T-helper 9 cell (primary cell): ENCODE measurements at places on chromosomes 3 and 15.

DNA sequence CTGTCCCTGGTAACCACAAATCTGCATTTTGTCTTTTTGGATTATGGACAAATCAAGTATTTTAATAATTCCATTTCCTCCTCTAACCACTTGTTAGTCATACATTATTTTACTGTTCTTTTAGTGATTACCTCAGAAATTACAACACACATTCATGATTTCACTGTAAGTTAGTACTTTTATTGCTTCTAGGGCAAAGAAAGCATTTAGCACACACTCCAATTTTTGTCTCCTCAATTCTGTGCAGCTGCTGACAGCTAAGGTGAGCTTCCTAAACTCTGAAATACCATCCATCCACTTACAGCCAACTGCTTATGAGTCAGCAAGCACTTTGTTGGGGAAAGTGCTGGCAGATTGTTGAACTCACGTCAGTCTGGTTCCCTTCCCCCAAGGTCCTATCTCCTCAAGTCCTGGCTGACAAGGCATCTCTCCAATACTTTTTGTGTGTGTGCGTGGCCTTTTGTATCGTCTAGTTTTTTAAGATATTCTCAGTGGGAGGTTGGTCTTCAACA lies 49.4 kb upstream of the TNFAIP8L3 start:
- DNase-seq = no peak

GRCh38 chr3:72100601-72101187 lies 315.7 kb upstream of the PROK2 start:
- peak; percentile 71 for DNase-seq

DNA sequence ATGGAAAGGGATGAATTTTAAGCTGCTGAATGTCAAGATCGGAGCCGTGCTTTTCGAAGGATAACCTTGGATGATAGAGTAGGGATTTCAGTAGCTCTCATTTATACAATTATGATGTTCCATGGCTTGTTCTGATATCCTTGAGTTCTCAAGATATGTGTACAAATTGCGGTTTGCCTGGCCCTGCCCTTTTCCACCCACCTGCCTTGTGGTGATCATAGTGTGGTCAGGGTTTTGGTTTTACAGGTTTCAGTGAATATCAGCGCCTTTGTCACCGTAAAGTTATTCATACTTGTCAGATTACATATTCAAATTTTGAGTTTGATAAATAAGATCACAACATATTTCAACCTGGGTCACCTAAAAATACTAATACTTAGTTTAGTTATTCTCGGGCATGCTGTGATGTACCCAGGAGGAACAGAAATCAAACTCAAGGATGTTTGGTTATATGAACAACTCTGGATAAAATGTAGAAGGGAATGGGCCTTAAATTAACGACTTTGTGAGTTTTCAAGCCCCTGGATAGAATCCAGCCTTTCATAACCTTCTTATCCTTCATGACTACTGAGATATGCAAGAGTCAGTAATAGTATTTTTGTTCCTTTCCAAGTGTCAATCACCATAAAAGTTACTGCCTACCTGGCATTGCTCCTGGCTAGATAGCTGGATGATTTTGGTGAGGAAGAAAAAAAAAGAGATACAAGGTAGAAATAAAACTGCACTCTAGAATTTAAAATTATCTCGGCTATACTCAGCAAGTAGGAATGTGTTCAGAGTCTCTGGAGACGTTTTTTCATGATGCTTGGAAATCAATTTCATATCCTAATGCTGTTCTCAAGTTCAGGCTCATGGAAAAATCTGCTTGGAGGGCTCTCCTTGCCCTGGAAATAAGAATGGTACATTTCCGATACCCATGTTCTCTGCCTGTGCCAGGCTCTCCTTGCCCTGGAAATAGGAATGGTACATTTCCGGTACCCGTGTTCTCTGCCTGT lies 209.2 kb upstream of the TPRG1 start:
- DNase-seq = no peak

- no peak for DNase-seq
Measured at GRCh38 chr3:194032828-194033435, 103.0 kb upstream of the HES1 start.

DNA sequence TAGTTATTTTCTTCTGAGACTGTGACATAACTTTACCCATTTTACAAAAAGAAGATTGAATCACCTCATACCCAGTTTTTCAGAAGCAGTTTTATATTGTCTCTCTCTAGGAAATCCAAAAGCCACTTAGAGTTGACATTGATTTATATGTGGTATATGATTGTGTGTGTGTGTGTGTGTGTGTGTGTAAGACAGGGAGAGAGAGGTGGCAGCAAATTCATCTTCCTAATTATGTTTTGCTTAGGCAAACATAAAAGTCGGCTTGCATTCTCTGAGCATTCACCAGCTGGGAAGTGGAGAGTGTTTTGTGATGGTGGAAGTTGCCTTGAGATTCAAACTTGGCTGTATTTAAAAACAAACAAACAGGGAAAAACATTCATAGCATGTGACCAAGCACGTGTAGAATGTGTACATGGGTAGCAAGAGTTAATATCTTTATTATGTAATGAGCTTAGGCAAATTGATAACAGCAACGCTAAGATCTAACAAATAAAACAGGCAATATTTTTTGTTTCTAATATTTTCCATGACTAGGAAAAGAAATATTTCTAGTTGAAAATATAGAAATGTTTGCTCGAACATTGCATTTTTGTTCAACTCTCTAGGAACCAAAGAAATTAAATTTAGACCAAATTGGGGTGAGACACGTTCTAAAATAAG lies 64.4 kb upstream of the IGF1R start:
- DNase-seq = no peak

- no peak for DNase-seq
Measured at GRCh38 chr3:149572796-149573414, 84.9 kb downstream of the WWTR1 start.

DNA sequence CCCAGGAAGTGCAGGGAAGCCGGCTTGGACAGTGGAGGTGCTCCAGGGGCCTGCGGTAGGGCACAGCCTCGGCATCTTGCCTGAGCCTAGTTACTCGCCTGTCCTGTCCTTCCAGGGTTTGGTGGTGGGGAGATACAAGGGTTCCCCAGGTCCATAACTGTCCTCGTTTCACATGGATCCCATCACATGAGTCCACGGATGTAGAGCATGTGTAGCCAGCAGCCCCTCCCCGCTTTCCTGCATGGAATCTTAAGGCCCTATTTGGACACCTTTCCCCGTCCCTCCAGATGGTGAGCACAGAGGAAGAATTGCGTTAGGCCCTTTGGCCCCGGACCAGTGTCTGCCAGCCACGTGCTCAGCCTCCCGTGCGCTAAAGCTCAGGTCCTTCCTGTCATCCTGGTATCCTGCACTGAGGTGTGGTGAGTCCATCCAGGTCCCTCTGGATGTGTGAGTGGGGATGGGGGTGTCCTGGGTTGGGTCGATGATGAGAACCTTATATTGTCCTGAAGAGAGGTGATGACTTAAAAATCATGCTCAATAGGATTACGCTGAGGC lies 230.4 kb downstream of the SNRPN start:
- no peak for DNase-seq

DNA sequence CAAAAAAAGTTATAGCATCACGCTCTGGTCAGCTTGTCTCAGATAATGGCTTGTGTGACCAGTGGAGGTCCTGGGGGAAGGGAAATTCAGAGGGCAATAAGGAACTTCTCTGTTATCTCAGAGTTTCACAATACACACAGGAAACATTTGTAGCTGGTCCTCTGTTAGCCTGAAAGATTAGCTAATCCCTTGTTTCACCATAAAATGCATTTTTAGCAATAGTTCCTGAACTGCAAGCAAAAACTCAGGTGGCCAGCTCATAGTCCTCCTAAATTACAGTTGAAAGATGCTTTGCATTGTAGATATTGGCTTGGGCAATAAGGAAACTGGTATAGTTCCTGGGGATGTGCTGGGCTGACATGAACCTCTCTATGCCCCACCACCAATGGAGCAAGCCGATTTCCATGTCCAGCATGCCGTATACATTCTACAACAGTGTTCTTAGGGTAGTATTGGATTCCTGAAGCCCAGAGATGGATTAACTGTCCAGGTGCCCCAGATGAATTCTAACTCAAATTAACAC lies 141.5 kb upstream of the TBL1XR1 start:
- DNase-seq = no peak

DNA sequence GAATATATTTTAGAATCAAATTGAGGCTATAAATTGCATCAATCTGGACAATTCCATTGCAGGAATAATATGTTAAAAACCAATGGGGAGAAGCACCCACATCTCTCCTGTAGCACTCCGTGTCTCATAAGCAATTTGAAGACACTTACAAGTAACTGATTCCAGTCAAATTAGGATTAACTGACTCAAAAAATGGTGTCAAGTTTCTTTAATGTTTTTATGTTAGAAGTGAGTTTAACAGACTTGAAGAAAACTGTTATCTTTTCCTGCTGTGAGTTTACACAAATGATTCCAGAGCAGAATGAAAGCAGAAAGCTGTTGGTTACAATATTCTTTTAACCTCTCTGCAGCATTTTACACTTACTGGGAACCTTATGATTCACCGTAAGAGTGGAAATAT lies 23.2 kb downstream of the RLBP1 start:
- no peak for DNase-seq

- no peak for DNase-seq
Measured at GRCh38 chr15:57785959-57786358, 79.4 kb downstream of the POLR2M start.

GRCh38 chr3:49462222-49462621 lies 7.8 kb upstream of the DAG1 start:
- DNase-seq = no peak

- DNase-seq = no peak
Measured at GRCh38 chr3:83434880-83435587, 1523.8 kb upstream of the CADM2 start.

- no peak for DNase-seq
Measured at GRCh38 chr15:28099555-28100140, 533 bp upstream of the OCA2 start.

DNA sequence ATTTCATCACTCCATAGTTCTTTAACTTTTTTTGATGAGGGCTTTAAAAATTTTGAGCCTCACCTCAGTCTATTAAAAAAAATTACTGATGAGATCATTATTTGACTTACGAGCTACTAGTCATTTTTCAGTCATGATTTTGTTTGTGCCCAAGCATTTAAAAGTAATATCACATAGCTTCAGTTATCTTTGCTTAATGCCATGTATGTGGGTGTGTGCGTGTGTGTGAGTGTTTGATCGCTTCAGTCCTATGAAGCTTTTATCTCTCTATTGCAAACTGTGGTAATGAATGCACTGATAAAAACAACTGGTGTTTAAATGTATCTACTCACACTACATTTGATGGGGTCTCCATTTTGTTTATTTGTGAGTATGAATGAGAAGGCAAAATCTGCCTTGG lies 49.8 kb downstream of the RSRC1 start:
- no peak for DNase-seq

- no peak for DNase-seq
Measured at GRCh38 chr3:152729906-152730305, 105.0 kb upstream of the P2RY1 start.

DNA sequence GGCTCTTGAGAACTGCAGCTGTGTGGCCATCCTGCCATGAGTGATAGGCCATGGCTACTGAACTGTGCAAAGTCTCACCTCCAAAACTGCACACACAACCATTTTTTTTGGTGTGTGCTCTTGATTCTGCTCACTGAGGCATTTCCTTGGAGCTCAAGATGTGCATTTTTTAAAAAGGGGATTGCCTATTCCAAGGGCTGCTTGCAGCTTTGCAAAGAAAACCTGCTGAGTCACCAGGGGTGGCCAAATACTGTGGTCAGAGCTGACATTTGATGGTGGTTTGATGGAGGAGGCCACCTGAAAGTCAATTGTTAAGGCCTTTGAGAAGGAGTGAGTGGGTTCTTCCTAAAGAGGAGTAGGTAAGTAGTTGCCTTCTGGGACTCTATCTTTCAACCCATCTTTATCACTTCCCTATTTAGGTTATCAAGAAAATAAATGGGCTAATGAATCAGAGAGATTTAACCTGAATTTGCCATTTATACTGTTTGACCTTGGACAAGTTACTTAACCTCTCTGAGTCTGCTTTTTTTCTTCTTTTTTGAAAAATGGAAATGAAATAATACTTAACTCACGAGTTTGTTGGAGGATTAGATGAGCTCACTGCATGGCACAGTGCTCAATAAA lies 87.9 kb downstream of the CHST2 start:
- no peak for DNase-seq

DNA sequence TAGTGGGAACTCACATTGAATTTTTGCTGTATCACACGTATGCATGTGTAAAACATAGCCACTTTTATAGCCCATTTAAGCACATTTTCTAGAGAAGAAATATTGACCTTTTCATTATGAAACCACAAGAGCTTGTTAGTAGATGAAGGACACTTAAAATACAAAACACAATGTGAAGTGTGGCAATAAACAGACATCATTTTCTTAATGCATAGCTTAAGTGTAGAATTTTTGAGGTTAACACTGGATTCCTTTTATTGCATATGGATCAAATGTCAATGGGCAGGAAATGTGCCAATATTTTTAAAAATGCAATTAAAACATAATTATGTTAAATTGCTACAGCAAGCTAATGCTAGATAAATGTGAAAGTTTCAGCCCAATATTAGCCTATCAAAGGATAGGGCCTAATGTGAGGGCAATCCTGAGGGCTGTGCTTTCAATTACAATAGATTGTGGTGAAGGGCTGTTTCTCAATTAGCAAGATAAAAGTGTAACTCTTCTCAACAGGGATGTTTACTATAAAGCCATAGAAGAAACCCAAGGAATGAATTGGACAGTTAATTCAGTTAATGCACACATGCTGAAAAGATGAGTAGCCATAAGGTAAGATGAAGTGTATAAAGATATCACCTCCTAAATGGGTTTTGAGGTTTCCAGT lies 489.0 kb upstream of the CDIN1 start:
- no peak for DNase-seq

- no peak for DNase-seq
Measured at GRCh38 chr15:86077070-86077469, 2.6 kb upstream of the AGBL1 start.

DNA sequence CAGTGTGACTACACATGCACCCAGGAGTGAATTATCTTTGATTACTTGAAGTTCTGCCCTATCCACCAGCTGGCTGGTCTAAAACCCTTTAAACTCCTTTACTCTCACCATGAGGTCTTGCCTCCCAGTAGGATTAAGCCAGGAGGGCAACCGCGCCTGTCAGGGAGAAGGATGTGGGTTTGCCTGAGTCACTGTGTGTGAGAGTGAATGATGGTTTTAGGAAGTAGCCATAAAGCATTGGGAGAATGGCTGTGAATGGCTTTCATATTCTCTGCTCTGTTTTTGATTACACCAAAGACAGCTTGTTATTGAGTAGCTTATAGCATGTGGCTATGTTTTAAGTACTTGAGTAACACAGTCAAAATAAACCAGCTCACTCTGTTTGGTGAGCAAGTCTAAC lies 637.7 kb upstream of the TBL1XR1 start:
- no peak for DNase-seq

DNA sequence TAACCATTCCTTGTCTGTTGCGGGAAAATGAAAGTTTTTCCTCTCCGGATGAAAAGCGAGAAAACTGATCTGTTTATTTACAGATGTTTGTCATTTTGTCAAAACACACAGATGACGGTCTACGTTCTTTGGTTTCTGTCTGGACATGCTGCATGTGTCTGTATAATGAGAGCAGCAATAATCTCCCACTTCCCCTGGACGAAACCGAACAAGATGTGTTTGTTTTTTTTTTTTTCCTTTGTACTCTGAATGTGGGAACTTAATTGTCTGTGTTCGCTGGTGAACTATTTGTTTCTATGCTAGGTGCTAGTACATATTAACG lies 33.6 kb downstream of the PTPRG start:
- DNase-seq = no peak

GRCh38 chr3:38721207-38721772 lies 71.8 kb upstream of the SCN5A start:
- no peak for DNase-seq
